ENCODE measurements at places on chromosomes 5 and 9.

GRCh38 chr9:121860213-121860612 is 208.8 kb downstream of the DAB2IP start:
- DNase-seq = peak; percentile 42

DNA sequence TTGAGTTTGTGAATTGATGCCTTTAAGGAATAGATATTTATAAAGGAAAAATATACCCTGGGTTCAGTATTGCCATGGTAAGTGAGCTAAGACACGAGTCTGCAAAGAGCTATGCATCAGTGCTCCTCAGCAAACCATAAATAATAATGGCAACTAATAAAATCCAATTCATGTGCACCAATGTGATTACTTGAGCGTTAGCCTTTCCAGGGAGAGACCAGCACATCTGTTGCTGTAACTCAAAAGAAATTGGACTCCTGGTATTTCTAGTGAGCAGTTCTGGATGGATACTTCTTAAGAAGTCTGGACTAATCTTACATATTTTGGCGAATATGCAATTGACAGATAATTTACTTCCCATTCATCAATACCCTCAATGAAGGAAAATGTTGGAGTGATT is 373.3 kb downstream of the ARHGEF28 start:
- DNase-seq = no peak

DNA sequence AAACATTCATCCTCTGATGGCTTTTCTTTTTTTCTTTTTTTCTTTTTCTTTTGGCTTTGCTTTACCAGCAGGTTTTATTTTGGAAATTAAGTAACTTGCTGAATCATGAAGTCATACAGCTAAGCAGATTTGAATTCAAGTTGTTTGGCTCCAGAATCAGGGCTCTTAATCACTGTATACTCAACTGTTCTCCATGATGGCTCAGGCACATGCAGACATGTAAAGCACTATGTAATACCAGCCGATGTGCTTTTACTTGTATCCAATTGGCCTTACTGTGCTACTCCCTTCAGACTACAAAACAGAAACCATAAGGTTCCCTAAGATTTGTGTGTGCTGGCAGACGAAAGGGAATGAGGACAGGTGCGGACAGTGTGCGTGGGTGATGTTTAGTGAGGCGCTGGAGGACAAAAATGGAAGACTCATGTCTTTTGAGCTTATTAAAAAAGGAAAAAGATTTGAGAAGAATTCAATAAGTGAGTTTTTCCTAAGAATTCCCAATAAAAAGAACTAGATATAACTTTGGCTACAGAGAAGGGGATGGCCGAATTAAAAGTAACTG is 44.7 kb upstream of the OTP start:
- DNase-seq = no peak

DNA sequence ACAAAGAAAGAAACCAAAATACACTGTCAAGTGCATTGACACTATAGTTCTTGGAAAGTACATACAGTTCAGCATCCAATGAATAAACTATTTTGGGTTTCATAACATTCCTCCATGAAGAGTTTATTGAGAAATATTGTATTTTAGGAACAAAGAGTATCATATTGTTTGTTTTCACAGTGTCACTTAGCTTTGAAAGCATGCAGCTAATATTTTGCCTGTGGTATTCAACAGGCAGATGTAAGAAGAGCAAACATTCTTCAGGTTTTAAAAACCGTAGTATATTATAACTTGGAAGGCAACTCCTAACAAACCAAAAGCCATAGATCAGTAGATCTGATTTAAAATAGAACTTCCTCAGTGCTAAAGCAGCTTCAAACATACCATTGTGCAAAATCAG is 4.5 kb downstream of the PRELID2 start:
- DNase-seq = no peak

- no peak for DNase-seq
These were observed 3.5 kb downstream of the MSANTD3 start for GRCh38 chr9:100430286-100430940.

GRCh38 chr5:40614923-40615585 is 64.7 kb upstream of the PTGER4 start:
- no peak for DNase-seq

GRCh38 chr9:81885602-81886001 is 42.6 kb upstream of the SPATA31D4 start:
- no peak for DNase-seq

DNA sequence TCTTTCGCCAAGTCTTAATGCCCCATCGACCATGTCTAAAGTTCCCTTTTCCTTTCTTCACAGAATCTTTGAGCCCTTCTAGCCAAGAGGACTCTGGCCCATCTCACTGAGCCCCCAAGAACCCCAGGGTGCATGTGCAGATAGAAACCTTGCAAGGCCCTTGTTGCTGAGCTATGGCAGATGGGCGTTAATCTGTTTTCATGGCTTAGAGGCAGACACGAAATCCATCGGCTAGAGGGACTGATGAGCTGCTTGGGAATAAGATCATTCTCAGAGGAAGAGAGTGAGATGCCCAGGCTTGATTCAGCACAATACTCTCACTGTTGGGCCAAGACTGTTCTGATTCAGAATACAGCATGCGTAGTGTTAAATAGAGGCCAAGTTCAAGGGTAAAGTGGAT is 262.5 kb upstream of the C9orf72 start:
- no peak for DNase-seq

- DNase-seq = no peak
These were observed 349.7 kb upstream of the RFX3 start for GRCh38 chr9:3875361-3876132.

DNA sequence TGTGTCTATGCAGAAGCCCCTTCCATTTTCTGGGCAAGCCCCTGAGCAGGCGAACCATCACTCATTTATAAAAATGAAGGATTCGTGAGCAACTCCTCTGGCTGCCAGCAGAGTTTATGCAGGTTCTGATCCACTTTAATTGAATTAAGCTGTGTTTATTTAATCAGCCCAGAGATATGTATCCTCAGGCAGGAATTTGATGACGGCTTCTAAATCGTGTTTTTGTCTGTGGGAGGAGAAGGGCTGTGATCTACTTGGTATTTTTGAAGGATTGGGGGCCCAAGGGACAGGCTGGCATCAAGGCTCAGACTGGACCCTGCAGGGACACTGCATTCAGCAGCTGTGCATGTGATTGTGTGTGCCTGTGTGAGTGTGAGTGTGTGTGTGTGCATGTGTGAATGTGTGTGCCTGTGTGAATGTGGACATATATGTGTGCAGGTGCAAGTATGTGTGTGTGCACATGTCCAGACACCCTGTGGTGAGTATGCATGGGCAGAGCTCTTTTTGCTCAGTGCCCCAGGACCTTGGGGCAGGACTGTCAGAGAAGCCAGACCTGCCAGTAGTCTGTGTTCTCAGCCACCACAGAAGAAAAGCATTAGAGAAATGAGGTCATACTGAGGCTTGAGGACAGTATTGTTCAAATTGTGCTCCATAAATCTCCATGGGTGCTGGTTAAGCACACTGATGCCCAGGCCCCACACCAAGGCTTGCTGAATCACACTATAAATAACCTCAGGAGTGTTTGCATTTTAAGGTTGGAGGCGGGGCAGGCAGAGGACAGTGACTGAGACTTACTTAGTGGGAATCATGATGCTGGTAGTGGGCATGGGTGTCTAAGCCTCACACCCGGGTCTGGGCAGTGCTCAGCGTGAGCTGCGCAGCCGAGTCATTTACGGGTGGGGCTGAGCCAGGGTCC is 164.0 kb downstream of the CARTPT start:
- no peak for DNase-seq

DNA sequence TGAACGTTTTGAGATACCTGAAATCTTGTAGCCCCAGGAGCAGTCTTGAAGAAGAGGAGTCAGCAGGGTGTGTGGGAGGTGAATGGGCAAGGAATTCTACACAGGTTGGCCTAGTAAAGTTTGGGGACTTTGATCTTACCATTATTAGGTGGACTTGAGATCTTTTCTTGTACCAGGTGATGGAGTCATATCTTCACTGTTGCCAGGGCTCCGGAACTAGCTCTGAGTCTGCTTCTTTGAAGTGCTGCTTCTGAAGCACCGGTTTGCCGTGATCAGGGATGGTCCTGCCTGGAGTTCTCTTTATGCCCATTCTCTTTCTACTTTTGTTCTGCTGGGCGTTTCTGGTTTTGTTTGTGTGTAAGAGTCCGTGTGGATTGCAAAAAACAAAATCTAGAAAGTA is 27.4 kb downstream of the RCL1 start:
- no peak for DNase-seq

- DNase-seq = no peak
These were observed 43.7 kb upstream of the SLIT3 start for GRCh38 chr5:169344629-169345028.
